IgD-negative memory B cell (primary cell): ENCODE measurements at places on chromosomes 7 and 10. TPM values are rescaled to one million over a fixed set of nuclear protein-coding genes. Genes with fewer than 3 reads are reported as not detected.

The SUN3 gene
- polyA plus RNA-seq, result not detected

The CCL24 gene
- not detected for polyA plus RNA-seq

The TRPV5 gene
- polyA plus RNA-seq, result not detected

The CALCR gene
- not detected for polyA plus RNA-seq

The C10orf95 gene
- polyA plus RNA-seq, result 0.70 TPM

The NEUROG3 gene
- polyA plus RNA-seq, result not detected
